ENCODE measurements at places on chromosomes 6 and 20. TPM values are rescaled to one million over a fixed set of nuclear protein-coding genes. Genes with fewer than 3 reads are reported as not detected.
A peak's percentile ranks its signal among the peaks of the same experiment; 100 is the strongest.

DNA sequence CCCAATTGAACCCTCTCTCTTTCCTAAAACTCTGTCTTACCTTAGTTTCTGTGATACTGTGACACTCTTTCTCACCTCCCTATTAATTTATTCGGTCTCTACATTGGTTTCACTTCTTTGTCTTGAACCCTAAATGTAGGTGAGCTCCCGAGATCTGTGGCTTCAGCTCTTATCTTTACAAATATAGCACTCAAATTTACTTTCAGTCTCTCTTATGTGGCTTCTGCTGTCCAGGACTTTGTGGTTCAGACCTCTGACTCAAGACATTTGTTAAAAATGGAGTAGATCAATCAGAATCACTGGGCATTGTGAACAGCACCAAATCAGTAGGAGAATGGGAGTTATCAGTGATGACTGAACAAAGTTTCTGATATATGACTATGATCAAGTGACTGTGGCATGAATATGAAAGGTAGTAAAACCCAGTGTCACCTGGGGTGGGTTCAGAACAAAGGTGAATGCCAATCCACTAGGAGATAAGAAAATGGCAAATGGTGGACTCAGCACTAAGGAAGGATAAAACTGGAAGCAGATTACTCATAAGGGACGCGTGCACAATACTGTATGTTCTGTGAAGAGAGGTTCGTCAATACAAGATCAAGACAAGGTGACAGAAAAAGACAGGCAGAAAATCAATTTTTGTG is 27.2 kb downstream of the IL17F start:
- DNase-seq: no peak

DNA sequence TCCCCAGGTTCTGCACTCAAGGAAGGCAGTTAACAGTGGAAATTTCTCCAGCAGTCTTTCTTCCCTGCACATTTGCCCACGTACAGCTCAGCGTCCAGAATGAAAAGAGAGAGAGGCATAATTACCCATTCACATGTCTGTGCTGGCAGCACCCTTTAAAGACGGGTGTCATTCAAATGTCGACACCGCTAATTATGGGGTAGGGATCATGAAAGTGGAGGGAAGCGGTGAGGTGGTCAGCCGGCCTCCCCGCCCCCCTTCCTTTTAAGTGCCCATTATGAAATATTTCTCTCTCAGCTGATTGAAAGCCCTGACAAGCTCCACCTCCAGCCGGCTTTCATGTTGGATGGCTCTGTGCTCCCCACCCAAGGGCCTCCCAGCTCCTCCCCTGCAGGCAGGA is 246.1 kb downstream of the BMP7 start:
- DNase-seq: no peak

GRCh38 chr6:73688351-73688750 is 7.7 kb upstream of the CD109 start:
- peak; percentile 23 for DNase-seq

- DNase-seq: peak; percentile 87
Measured at GRCh38 chr6:28794175-28795002, 129.4 kb downstream of the TRIM27 start.

DNA sequence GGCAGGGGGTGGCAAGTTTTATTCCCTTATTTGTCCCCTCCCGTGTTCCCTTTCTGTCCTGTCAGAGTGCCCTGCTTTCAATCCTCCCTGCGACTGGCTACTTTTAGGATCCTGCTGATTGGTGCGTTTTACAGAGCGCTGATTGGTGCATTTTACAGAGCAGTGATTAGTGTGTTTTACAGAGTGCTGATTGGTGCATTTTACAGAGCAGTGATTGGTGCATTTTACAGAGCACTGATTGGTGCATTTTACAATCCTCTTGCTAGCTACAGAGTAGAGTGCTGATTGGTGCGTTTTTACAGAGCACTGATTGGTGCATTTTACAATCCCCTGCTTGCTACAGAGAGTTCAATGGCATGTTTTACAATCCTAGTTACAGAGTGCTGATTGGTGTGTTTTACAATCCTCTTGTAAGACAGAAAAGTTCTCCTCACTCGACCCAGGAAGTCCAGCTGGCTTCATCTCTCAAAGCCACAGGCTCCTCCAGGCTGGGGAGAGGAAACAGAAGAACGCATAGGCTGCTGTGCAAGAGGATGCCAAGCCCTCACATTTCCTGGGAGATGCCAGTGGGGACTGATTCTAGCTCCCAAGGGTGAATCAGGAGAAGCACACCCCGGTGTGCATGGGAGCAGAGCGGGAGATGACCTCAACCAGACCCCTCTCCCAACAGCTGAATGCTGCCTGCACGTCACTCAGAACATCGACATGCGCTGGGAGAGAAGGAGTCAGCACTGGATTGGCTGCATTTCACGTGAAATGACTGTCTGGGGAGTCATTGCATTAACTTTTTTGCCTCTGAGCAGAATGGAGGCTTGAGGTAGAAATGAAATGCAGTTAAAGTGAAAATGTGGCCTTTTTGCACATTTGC is 48.3 kb upstream of the SLC22A23 start:
- no peak for DNase-seq

TSBP1 gene
- total RNA-seq: not detected
